ENCODE measurements at places on chromosomes 5 and 9. TPM values are rescaled to one million over a fixed set of nuclear protein-coding genes. Genes with fewer than 3 reads are reported as not detected.
A peak's percentile ranks its signal among the peaks of the same experiment; 100 is the strongest.

IFNA5 gene
- 0.20 TPM for total RNA-seq

ENTR1 gene
- total RNA-seq: 54.5 TPM

ZNF484 gene
- total RNA-seq: 23.5 TPM

- DNase-seq: peak; percentile 58
These were observed 3.5 kb downstream of the SOWAHA start for GRCh38 chr5:132816554-132816953.

DNA sequence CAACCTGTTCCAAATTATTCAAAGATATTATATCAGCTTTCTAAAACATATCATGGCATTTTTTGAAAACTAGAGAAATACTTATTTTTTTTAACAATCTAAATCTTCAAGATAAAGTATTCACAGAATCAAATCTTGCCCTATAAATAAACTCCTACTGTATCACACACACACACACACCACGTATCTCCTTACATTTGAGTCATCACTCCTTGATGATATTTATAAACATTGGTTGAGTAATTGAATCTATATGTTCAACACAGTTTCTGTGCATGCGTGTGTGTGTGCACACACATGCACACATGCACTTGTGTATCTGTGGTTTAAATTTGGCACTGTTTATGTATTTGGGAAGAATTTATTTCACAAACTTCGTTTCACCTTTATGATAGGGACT, 1716.4 kb downstream of the EFNA5 start:
- no peak for DNase-seq

All from renal cortical epithelial cell (primary cell).